Coronary artery (tissue), 2 donors: ENCODE measurements at places on chromosomes 16 and 17.

DNA sequence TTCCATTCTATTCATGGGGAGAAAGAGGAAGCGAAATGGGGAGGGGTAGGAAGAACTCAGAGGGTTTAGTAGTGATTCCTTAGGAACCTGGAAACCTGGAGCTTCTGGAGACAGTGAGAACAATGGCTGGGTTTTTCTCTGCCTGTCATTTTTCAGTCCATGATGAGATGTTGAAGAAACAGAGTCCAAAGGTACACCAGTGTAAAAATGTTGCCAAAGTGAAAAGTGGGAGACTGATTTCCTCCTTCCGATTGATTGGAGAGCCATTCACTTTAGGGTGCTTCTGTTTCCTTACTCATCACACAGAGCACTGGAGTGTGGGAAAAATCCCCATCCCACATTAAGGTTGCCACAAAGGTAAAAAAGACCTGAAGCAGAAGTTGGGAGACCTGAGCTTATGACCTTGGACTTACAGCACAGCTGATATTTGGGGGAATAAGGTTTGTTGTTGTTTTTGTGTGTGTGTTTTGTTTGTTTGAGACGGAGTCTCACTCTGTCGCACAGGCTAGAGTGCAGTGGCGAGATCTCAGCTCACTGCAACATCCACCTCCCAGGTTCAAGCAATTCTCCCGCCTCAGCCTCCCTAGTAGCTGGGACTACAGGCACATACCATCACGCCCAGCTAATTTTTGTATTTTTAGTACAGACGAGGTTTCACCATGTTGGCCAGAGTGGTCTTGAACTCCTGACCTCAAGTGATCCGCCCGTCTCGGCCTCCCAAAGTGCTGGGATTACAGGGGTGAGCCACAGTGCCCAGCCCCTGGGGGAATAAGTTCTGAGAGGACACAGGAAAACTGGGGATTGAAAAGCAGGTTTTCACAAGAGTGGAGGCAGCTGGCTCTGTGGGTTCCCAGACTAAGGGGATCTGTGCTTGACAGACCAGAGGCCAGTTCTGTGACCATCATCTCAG is 1.4 kb upstream of the DHX8 start:
- DNase-seq = no peak

DNA sequence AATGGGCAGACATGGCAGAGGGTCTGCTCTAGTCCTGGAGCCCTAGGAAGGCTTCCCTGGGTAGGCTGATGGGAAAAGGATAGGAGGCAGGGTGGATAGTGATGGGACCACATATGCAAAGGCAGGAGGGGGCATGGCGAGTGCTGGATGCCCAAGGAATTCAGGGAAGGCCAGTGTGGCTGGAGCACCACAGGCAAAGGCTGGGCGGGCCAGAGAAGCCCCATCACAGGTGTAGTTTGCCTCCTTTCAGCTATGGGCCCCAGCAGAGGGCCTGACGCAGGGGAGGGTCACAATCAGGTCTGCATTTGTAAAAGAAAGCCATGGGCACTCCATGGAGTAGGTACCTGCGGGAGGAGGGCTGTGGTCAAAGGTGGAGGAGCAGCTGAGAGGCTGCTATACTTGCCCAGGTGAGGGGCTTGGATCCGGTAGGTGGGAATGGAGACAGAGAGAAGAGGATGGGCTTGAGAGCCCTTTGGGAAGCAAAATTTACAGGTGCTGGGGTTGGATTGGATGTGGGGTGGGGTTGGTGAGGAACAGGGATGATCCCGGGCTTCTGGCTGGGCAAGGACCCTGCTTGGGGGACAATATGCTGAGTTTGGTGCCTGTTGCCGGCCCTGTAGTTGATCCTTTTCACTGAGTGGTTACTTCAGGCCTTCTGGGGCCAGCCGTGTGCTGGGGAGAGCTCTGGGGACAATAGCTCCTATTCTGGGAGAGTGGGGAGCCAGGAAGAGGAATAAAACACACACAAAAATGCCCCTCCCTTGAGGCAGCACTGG is 6.5 kb upstream of the COL1A1 start:
- peak; percentile 67 for DNase-seq

GRCh38 chr17:2190014-2190413 is 113.6 kb downstream of the SMG6 start:
- DNase-seq = no peak

- no peak for DNase-seq
Measured at GRCh38 chr16:55871411-55872038, 3.6 kb downstream of the CES5A start.

DNA sequence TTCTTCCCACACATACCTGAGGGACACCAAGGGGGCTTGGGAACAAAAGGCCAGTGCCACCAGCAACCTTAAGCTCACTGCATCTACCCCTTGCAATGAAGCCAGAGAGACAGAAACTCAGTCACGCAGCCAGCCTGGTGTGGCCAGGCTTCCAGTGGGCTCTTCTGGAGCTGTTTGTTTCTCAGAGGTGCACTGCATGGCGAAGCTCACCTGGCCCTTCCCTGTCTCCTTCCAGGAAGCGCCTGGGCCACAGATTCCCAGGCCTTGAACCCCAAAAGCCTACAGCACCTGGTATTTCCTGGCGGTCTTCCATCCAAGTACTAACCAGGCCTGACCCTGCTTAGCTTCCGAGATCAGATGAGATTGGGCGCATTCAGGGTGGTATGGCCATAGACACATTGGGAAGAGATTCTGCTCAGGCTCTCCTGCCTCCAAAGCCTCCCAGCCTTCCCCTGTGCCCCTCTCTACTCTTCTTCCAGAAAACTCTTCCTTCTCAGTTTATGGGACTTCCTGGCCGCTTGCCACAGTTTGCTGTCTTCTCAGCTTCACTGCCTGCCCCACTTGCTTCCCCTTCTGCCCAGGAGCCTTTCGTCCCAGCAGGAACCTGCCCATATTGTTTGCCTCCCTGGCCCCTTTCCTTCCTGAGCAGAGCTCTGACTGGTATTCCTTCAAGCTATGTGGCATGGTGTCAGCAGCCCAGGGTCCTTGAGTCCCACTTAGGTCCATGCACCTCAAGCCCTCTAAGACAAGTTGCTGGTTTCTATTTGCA is 1.6 kb downstream of the CISD3 start:
- no peak for DNase-seq

DNA sequence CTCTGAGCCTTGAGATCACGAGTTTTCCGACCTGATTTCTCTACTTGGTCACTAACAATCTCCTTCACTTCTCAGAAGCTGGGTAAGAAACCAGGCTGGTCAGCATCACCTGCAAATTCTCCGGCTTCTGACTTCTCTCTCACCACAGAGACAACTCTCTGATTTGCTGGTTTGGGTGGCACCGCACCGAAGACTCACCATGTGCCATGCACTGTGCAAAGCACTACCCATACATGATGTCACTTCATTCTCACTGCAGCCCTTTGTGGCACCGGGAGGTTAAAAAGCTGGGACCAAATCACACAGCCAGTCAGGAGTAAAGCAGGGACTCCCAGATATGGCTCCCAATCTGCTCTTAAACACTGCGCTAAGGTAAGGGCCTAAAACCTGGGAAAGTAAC is 647 bp downstream of the VAC14 start:
- no peak for DNase-seq

- no peak for DNase-seq
Measured at GRCh38 chr16:30937692-30938091, 11.2 kb upstream of the ORAI3 start.

GRCh38 chr17:64335486-64335885 is 55.2 kb downstream of the PECAM1 start:
- no peak for DNase-seq

GRCh38 chr17:71232801-71233559 is 887.8 kb upstream of the SOX9 start:
- DNase-seq = no peak

DNA sequence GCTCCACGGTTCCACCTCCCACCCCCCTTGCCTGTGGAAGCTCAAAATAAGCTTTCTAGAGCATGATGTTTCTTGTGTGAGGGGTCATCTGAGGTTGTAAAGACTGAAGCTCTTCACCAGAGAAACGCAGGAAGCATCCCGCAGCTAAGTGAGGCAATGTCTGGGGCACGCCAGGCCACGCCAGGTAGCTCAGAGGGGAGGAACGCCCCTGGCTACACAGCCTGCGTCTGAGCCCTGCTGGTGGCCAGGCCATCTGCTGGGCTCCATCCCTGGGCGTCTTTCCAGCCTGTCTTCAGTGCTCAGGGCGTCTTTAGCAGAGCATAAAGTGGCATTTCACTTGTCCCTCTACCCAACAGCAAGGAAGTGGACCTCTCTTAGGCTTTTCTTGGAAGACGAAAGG is 15.2 kb downstream of the SOCS3 start:
- no peak for DNase-seq

GRCh38 chr16:68342620-68343019 is 31.8 kb downstream of the PRMT7 start:
- DNase-seq = no peak

- DNase-seq = no peak
Measured at GRCh38 chr17:39636587-39636926, 387 bp upstream of the STARD3 start.

DNA sequence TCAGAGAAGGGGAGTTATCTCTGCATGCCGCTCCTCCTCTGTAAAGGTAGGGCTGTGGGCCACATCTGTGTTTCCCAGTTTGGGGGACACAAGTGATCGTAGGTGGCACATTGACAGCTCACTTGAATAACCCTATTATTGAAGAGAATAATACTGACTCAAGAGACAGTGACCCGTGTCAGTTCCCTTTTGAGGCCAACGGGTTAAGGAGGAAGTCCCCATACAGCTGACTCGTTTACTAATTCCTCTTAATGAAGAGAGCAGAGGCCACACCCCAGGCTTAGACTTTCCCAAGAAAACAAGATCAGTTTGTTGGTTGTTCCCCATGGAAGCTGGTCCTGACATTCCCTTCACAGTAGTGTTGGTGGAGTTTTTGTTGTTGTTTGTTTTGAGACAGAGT is 33.0 kb downstream of the IL4R start:
- DNase-seq = no peak

- DNase-seq = peak; percentile 89
Measured at GRCh38 chr16:54193665-54194333, 92.8 kb downstream of the IRX3 start.

GRCh38 chr17:19384723-19385391 is 2.1 kb downstream of the MFAP4 start:
- DNase-seq = peak; percentile 97

GRCh38 chr17:61157246-61157886 is 242.3 kb upstream of the TBX2 start:
- no peak for DNase-seq

DNA sequence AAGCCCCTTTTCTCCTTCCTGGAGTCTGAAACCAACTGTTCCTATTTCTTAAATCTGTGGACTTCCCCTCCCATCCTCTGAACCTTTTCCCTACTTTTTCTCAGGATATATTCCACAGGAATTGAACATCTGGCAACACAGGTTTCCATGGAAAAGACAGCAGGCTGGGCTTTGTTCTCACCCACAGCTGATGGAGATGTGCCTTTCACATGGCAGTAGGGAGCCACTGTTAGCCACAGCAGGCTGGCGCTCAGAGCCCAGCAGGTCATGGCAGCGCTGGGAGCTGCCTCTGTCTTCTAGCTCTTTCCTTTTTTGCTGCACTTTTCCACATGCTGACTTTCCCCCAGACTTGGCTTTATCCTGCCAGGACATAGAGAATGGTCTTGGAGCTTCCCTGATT is 116.4 kb upstream of the NLRP1 start:
- no peak for DNase-seq

DNA sequence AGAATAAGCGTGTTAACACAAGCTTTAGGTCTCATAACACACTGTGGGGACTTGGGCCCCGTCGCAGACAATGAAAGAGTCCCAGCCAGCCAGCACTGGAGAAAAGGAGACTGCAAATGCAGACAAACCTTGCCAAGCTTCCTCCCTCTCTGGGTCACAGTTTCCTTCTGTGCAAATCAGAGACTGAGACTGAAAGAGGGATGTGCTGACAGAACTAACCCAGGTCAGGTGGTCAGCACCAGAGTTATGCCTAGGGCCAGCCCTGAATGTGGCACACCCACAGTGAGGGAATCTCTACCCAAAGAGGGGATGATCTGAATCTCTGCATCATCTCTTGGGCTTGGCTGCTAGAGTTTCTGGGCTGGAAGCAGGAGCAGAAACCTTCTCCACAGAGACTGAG is 282.3 kb upstream of the CCL2 start:
- DNase-seq = no peak

DNA sequence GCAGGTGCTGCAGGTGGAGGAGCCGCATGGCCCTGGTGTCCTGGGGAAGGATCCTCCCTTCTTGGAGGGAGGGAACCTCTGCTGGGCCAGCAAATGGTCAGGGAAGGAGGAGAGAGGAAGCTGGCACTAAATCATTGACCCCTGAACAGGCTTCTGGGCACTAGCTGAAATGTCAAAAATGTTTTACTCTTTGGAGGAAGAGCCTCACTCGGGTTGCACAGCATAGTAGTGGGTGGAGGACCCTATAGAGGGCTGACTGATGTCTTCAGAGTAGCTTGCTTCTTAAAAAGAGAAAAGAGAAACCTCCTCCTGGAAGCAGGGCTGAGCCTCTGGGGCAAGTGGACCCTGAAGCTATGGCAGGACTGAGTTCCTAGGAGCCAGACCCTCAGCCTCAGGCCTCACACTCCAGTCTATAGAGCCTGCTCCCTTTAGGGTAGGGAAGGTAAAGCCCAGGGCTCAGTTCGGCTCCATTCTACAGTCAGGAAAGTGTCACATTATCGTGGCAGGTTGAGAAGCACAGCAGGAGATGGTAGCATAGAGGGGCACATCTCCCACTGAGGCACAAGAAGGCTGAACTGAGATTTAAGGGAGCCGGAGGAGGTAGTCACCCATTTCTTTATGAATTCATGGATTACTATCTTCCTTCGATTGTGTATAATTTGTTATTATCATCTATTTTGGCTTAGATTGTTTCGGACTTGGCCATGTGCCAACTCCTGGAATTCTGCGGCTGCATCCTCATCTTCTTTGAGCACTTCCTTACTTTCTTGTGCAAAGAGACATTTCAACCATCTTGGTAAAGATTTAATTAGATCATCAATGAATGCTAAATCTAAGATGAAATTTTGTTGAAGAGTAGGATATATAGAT is 7.3 kb upstream of the CUEDC1 start:
- peak; percentile 35 for DNase-seq

DNA sequence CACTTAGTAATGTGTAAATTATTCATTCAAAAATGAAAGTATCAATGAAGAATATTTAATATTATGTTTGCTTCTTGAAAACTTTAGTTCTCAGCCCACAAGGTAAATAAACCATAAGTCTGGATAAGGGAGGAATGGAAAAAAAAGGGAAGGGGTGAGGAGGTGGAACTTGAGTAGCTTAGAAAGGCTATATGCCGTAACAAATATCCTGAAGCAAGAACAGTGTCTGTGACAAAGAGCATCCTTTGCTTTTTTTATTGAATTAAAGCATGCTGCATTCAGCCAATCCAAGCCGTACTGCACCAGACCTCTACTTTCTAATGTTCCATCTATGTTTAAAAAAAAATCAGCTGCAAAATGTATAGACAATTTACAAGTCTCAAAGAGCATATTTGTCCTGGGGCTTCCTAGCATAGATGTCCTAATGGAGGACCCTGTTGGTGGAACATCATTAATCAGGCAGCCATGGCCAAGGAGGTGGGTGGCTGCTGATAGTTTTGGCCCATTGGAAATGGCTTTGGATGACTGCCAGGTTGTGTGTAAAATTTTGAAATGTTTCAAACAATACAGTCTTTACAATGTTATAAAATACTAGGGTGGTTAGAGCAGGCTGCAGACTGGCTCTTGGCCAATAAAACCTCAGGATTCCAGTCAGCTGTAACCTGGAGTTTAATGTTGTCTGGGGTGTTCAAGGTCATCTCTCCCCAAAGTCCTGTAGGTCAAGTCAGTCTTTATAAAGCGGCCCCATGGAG is 895.8 kb upstream of the SOX9 start:
- DNase-seq = no peak
